ENCODE measurements at places on chromosomes 11 and 22.
A peak's percentile ranks its signal among the peaks of the same experiment; 100 is the strongest.

DNA sequence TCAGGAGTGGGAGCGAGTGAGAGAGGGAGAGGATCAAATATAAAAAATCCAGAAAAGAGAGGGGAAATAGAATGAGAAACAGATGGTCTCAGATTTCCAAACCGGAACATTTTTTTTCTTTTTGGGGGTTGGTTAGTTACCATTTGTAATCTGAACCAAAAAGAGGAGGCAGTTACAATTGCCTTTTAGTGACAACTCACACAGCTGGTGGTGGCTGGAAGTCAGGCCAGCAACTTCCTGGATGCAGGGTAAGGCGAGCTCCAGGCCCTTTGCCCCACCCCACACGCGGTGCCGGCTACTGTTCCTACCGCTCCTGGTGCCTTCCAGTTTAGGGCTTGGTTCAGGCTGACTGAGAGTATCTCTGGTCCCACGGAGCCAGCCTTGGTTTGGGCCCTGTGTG, 21.0 kb upstream of the UBASH3B start:
- peak; percentile 76 for DNase-seq

- no peak for DNase-seq
These were observed 104.8 kb downstream of the LDLRAD3 start for GRCh38 chr11:36048496-36049247.

DNA sequence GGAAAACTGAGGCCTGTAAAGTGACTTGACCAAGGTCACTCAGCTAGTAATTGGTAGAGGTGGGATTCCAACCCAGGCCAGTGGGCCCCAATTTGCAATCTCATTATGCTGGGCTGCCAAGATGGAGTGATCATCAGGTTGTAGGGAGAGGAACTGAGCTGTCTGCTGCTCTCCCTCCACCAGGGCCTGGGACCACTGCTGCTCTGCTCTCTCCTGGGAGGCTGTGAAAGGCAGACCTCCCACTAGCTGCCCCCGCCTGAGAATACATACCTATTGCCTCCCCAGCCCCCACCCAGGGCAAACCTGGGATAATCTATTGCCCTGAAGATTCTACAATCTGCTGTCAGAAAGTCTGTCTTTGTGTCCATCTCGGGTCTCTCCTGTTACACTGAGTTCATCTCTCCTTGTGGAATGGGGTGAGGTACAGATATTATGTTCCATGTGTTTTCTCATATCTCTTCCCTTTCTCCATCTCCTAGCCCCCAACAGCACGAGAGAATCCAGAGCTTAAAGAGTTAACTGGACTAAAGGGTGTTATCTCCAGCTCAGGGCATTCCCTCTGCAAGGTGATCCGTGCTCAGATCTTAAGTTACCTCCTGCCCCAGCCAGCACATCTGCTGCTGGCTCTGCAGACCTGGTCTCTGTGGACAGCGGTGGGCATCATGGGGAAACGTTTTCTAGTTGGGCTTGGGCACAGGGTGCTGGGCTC, 5.6 kb downstream of the NECTIN1 start:
- no peak for DNase-seq

- DNase-seq, result no peak
These were observed 3.8 kb downstream of the CSDC2 start for GRCh38 chr22:41564563-41564962.

GRCh38 chr11:43644621-43645299, 35.8 kb upstream of the HSD17B12 start:
- DNase-seq, result no peak

GRCh38 chr11:104385884-104386283, 221.9 kb upstream of the PDGFD start:
- DNase-seq, result no peak

DNA sequence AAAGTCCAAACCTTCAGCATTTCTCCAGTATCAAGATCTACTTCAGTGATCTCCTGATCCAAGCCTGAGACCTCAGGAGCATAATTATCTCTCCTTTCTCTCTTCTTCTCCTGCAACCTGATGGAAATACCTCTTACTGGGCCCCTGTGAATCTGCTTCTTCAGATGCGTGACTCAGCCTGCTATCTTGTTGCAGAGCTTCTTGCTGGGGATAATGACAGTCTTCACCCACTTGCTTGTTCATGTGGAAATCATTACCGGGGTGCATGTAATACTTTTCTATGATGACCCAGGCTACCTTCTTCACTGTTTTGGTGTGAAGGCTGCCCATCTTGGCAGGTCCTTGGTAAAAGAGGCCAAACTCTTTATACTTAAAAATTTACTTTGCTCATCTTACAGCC, 140.0 kb upstream of the POU2AF2 start:
- no peak for DNase-seq

DNA sequence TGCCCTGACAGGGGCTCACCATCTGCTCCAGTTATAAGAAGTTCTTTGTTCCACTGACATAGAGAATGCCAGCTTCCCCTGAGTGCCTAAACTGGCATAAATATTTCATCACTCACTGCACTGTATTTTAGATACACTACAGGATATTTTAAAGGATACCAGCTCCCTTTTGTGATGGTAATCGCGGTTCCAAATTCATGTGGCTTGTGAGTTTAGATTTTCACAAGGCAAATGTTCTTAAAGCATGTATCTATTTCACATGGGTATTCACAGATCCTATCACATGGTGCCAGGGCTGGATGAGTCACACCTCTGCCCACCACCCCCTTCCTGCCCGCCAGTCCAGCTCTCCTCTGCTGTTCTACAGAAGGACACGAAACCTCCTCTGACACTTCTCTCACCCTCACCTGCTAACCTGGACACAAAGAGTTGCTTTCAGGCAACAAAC, 105.5 kb downstream of the KCNC1 start:
- DNase-seq, result no peak

- DNase-seq, result no peak
These were observed 32.3 kb downstream of the PISD start for GRCh38 chr22:31629741-31630184.

GRCh38 chr11:9535189-9535781, 38.2 kb upstream of the WEE1 start:
- DNase-seq, result peak; percentile 48

DNA sequence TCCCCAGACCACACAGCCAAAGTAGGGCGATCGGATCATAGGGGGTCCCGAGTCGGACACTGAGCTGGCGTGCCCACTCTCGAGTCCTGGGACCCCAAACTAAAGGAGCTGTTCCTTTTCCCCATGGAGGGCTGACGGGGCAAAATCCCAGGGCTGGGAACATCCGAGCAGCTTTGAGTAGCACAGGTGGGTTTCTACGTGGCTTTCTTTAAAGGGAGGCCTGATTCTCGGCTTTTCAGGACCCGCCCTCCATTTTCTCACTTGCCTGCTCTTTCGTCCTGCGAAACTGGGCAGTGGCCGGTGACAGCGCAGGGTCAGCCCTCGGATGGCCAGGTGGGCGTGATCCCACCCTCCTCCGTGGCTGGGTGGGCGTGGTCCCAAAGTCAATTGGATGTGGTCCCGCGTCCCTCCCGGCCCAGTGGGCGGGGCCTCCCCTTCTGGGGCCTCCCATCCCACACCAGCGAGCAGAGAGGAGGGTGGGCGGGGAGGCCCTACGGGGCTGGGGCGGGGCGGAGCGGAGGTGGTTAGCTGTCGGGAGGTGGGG, 17.5 kb upstream of the TXNRD2 start:
- DNase-seq, result no peak

- DNase-seq, result no peak
These were observed 973.2 kb upstream of the RAG2 start for GRCh38 chr11:37571246-37571645.

GRCh38 chr22:48320048-48320682, 1507.5 kb downstream of the BRD1 start:
- DNase-seq, result no peak

DNA sequence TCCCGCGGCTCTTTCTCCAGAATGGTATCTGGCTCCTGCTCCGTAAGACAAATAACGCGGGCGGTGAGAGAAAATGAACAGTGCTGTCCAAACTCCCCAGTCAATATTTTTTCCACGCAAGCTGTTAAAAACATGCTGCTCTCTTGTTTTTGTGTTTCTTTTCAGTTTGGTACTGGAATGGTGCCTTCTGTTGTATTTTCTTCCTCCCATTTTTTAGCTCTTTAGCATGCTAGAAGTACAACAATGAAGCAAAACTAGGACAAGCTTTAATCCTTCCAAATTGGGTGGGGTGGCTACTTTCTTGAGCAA, 599 bp upstream of the PPP2R1B start:
- no peak for DNase-seq

DNA sequence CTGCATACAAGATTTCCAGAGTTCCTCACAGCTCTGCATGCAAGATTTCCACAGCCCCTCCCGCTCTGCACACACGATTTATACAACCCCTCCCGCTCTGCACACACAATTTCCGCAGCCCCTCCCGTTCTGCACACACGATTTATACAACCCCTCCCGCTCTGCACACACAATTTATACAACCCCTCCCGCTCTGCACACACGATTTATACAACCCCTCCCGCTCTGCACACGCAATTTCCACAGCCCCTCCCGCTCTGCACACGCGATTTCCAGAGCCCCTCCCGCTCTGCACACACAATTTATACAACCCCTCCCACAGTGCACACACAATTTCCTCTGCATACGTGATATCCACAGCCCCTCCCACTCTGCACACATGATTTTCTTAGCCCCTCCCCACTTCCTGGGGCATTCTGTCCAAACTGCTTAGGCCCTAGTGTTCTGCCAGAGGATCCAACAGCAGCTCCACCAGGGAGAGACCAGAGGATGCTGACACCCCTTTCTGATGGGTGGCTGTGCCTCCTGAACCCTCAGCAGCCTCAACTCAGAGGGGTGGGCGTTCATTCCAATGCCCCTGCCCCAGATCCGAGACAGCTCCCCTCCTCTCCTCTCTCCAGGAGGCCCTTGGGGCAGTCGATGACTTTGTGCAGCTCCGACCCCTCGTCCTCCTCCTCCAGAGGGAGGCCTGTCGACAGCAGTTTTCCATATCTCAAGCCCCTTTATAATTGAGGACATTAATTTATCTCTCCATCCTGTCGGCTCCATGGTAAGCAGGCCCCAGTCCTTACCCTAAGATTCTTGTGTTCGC, 671.7 kb downstream of the BRD1 start:
- DNase-seq, result no peak

DNA sequence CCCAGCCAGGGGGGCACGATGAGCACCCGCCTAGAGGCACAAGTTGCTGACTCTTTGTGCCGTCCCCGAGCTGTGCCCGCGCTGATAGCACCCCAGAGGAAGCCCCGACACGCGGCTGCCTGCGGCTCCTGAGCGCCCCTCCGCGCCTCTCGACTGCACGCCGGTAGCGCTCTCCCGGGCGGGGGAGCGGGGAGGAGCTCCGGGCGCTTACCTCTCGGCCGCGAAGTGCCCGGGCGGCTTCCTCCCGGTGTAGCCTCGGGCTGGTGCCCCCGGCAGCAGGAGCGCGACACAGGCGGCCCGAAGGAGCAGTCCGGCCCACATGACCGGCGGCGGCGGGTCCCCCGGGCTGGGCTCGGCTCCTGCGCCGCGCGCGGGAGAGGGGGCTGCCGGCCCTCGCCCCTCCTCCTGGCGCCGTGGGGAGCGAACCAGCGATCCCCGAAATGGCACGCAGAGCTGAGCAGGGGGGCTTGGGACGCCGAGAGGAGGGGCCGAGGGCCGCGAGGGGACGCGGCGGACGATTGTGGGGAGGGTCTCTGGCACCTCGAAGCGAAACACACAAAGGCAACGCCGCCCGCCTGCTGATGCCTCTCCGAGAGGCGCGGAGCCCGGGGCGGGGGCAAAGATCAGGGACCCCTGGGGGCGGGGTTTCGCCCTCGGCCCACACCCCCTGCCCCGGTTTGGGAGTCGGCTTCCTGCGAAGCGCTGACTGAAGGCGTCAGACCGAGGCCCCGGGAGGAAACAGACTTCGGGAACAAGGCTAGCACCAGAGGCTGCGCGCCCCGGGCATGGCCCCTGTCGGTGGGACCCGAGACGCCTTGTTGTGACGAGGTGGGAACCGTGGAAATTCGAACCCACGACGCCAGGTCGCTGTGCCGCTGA, at the start of gene VWCE:
Gene VWCE, minus strand, starts transcription at position 600 of the 879 bp plus-strand sequence. Its CDS starts 279 bp downstream, at position 321.
- DNase-seq, result peak; percentile 41

- no peak for DNase-seq
These were observed 1097.2 kb upstream of the RAG2 start for GRCh38 chr11:37695283-37695682.

DNA sequence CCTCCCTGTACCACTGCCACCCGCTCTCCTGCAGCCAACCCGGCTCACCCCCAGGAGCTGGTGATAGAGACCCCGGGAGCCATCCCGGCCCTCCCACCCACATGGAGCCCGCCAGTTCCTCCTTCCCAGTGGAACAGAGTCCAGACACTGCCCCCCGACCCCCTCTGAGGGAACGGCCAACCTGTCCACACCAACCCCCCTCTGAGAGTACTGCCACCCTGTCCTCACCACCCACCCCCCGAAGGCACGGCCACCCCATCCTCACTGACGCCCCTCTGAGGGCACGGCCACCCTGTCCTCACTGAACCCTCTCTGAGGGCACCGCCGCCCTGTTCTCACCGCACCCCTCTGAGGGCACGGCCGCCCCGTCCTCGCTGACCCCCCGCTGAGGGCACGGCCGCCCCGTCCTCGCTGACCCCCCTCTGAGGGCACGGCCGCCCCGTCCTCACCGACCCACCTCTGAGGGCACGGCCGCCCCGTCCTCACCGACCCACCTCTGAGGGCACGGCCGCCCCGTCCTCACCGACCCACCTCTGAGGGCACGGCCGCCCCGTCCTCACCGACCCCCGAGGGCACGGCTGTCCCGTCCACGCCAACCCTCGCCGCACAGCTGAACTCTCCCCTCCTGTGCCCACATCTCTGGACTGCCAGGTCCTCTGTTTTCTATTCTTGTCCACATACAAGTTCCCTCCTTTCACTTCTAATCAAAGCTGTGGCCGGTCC, 18.0 kb downstream of the TOLLIP start:
- no peak for DNase-seq

GRCh38 chr11:118886681-118887111, 3.0 kb downstream of the CXCR5 start:
- DNase-seq, result no peak

- DNase-seq, result peak; percentile 21
These were observed 847 bp downstream of the ME3 start for GRCh38 chr11:86671531-86672006.

- no peak for DNase-seq
These were observed 19.0 kb upstream of the CCDC134 start for GRCh38 chr22:41781507-41781906.

DNA sequence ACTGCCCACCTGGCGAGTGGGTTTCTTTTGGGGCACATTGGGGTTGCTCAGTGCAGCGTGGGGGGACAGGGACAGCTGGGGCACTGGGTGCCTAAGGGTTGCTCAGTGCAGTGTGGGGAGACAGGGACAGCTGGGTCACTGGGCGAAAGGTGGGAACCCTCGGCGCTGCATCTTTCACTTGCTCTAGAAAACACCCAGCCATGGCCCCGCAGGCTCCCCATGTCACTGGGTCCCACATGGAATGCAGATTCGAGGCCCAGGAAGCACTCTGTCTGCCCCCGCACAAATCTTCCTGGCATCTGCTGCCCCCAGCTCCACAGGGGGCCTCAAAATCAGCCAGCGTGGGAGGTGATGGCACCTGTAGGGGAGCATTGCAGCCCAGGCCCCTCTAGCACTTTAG, 229.3 kb downstream of the BRD1 start:
- no peak for DNase-seq

GRCh38 chr11:32529994-32530588, 53.5 kb upstream of the EIF3M start:
- DNase-seq, result no peak
